ENCODE measurements at places on chromosomes 13 and 19. TPM values are rescaled to one million over a fixed set of nuclear protein-coding genes. Genes with fewer than 3 reads are reported as not detected.
A peak's percentile ranks its signal among the peaks of the same experiment; 100 is the strongest.

COX7A1 gene
- total RNA-seq: not detected

ZNF264 gene
- 49.2 TPM for total RNA-seq

GRCh38 chr13:40596484-40596883 lies 70.0 kb downstream of the FOXO1 start:
- no peak for DNase-seq

DNA sequence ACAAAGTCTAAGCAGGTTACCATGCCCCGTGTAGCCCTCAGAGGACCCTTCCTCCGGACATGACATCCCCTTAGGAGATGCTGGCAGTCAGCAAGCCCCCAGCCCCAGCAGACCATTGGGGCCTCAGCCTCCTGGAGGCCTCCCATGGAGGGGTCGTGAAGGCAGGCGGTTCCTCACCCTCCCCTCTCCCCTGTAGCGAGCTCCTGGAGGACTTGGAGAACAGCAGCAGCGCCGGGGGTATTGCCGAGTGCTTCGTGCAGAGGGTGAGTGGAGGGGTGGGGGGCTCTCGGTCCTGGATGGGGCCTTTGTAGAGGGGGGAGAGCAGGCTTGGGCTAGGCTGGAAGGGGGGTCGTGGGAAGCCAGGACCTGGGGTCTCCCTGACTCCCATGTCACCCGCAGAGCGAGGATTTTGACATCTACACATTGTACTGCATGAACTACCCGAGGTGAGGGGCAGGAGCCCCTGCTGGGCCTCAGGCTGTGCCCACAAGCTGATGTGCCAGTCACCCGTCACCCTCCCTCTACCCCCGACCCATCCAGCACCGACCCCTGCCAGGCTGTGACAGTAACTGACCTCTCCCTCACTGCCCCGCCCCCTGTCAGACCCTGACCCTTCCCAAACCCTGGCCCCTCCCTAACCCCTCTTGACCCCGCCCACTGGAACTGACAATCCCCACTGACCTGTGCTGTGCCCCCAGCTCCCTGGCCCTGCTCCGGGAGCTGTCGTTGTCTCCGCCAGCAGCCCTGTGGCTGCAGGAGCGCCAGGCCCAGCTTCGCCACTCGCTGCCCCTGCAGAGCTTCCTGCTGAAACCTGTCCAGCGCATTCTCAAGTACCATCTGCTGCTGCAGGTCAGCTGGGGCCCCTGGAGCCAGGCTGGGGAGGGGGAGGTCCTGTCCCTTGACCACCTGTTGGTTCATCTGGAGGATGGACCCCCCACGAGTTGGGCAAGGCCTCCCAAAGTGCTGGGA lies 4.0 kb downstream of the PLEKHG2 start:
- DNase-seq: no peak

- no peak for DNase-seq
Observed at GRCh38 chr19:32669310-32669709, 5.7 kb downstream of the ANKRD27 start.

DNA sequence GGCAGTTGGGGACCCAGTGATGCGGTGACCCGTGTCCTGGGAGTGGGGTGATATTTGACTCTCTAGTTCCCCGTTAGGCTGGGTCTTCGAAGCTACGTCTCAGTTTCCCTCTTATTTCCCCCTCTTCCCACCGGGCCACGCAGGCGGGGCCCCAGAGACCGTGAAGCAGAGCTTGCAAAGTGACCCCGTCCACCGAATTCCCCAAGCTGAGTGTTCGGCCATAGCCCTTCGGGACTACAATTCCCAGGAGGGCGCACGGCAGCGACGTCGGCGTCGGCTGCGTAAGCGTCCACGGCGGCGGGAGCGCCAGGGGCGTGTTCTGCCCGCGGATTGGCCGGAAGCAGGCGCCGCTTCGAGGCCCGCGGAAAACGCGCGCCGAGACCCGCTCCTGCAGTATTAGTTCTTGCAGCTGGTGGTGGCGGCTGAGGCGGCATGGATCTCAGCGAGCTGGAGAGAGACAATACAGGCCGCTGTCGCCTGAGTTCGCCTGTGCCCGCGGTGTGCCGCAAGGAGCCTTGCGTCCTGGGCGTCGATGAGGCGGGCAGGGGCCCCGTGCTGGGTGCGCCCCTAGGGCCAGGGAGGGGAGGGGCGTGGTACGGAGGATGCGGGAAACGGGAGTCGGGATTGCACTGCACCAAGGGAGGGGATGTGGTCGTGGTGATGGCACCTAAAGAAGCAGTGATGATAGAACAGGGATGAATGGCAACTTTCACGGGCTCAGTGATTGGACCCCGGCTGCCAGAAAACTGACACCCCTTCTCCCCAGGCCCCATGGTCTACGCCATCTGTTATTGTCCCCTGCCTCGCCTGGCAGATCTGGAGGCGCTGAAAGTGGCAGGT lies at the start of gene RNASEH2A:
TSS of gene RNASEH2A (plus strand) at position 343 of the 840 bp plus-strand sequence. CDS start at position 433, 90 bp downstream.
- peak; percentile 96 for DNase-seq

- no peak for DNase-seq
Observed at GRCh38 chr13:66655847-66656454, 574.2 kb downstream of the PCDH9 start.

DNA sequence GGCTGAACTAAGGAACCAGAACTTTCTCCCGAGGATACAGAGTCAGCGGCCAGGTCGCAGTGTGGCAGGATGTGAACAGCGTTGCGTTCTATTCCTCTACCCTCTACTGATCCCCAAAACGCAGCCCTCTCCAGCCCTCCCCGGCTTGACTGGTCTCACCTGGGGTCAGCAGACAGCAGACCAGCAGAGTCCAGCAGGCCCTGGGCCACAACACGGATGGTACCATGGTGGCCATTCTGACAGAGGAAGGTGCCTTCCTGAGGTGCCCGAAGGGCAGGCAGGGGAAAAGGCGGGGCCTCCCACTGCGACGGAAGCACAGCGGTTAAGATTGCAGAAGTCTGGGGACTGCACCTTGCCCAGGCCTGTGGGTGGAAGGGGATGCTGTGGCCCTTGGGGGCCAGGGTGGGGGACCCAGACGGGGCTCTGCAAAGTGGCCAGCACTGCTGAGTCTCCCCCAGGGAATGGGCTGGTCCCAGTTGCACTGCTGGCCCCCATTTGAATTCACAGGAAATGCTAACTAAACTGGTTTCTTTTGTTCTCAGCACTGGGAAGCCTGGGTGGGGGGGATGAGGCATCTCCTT lies at the start of gene ICAM3:
TSS of gene ICAM3 (minus strand) at position 245 of the 581 bp plus-strand sequence. CDS start at position 235, 10 bp downstream.
- no peak for DNase-seq

DNA sequence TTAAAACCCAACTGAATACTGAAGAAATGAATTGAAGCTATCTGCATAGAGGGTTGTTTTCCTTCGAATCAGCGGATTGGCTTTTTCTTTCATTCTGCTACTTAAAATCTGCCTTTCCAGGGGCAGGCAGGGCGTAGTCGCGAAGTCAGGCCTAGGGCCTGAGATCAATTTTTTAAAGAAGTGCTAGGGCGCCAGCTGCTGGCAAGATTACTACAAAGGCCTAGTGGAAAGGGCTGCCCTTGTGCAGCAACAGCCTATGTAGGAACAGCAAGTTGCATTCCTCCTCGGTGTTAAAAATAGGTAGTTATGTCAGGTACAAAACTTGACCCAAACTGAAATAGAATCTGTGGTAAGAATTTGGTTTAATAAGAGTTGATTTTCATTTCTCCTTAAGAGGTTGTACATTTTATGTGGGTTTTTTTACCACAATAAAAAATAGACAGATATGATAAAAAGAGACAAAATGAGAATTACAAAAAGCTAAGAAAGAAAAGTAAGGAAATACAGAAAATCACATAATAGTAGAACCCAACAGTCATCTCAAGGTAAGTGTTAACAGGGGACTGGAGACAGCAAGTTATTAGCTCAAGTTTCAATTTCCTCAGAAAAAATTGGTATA lies 9.5 kb upstream of the URAD start:
- peak; percentile 42 for DNase-seq

DNA sequence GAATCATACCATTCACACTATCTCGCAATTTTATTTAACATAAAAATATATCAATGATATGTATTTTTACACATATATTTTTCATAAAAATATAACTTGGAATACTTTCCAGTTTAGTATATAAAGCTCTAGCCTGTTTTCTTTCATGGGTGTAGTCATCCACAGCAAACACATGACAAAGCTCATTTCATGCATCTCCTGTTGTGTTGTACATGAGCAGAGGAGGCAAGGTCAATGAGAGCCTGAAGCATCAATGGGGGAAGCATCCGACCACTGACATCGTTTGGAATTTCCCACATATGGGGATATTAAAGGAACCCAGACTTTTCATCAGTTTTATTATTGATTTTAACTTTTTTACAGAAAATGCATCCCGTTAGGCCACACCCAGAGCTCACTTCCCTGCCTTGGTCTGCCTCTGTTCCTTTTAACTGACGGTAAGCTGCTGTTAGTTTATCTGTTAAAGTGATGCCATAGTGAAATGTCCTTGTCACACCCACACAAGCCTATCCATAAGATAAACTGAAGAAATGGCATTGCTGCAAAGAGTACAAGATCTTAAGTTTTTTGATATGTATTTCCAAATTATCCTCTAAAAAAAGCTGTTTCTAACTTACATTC lies 44.0 kb downstream of the MIPEP start:
- DNase-seq: no peak

GRCh38 chr13:54875111-54875510 lies 1846.5 kb downstream of the OLFM4 start:
- DNase-seq: no peak

- DNase-seq: peak; percentile 14
Observed at GRCh38 chr13:46288570-46289259, 77.0 kb downstream of the LRRC63 start.

Measured in Daoy (cell line).